ENCODE measurements at places on chromosomes 13 and 19.

DNA sequence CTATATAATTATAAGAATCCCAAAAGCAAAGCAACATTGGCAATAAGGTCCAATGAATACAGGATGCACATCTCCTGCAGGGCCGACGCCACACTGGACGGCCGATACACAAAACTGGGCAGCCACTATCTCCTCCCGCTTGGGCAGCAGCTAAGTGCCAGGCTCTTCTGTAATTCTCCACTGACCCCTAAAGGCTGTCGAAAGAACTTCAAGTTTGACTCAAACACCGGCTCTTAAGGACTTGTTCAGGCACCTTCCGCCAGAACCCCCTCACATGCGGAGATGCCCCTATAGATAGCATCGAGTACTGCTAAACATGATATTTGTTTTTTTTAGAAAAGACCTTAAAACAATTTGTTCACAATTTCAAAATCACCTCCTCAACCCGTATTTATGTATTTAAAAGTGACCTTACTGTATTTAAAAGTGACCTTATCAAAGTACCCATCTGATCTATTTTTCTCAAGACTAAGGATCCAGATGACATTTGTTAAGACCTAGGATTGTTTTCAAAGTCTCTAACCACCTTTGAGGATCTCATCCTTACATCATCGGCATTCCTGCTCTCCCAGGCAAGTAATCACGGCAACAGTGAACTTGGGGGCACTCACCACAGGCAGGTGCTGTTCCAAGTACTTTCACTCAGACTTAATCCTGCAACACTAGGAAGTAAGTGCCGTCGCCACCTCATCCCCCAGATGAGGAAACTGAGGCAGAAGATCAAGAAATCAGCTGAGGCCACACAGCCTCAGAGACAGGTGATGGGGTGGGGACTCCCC, 77.8 kb downstream of the TUBGCP3 start:
- DNase-seq, result peak; percentile 80

GRCh38 chr19:16607819-16608218, 20.2 kb downstream of the MED26 start:
- no peak for DNase-seq

DNA sequence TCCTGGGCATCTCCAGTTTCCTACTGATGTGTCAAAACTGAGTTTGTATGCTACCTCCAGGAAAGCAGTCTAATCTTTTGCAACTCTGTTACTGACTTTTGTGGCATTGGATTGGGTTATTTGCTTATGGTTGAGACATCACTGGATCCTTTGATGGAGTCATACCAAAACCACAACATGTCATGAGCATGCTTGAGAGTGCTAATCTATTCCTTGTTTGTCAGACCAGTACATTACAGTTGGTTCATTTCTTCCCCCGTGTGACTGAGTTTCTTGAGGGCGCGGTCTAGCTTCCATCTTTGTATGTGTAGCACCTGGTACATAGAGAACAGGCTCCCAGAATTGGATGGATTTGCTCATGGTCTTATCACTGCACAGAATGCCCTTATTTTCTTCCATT, 43.2 kb downstream of the SUGT1 start:
- DNase-seq, result peak; percentile 70

- no peak for DNase-seq
Measured at GRCh38 chr19:3638208-3639193, 11.9 kb upstream of the CACTIN start.

GRCh38 chr13:36766295-36766694, 52.7 kb upstream of the RFXAP start:
- DNase-seq, result no peak
